Activated CD4-positive, alpha-beta T cell treated with anti-CD3 and anti-CD28 coated beads, Interleukin-2, amount 10 ng/mL, durations not matched to agents 7 days and 5 days (primary cell): ENCODE measurements at places on chromosomes 4 and X. TPM values are rescaled to one million over a fixed set of nuclear protein-coding genes. Genes with fewer than 3 reads are reported as not detected.

DNA sequence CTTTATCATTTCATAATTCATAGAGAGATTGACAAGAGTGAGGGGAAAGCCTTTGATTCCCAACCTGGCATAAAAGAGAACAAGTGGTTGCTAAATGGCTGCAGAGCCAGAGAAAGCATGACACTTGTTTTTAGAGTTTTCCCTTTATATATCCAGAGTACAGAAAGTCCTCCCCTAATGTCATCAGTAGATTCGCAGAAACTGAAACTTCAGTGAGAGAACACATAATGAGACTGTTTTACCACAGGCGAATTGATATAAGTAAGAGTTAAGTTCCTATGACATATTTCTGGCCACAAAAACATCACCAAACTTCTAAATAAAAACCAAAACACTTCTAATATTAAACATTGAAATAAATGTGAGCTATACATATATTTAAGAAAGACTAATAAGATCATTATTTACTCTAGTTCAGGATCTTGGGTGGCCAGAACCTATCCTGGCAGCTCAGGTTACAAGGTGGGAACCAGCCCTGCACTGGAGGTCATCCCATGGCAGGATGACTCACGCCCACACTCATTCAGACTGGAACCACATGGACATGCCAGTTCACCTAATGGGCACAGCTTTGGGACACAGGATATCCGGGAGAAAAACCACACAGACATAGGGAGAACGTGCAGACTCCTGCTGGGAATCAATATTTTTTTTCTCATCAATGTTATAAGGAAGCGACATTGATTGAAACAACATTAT lies 35.5 kb downstream of the NWD2 start:
- no peak for DNase-seq

- no peak for DNase-seq
Measured at GRCh38 chr4:26062215-26062614, 148.2 kb downstream of the SMIM20 start.

GRCh38 chr4:22416403-22416802 lies 99.5 kb downstream of the ADGRA3 start:
- no peak for DNase-seq

INTU gene
- total RNA-seq, result 0.21 TPM

MMAA gene
- 10.3 TPM for total RNA-seq
